Amygdala (tissue), 56 donors: ENCODE measurements at places on chromosomes 4 and X.
A peak's percentile ranks its signal among the peaks of the same experiment; 100 is the strongest.

GRCh38 chr4:89303177-89303576 lies 4.4 kb downstream of the GPRIN3 start:
- DNase-seq, result no peak

GRCh38 chrX:139126493-139126892 lies 404.0 kb upstream of the F9 start:
- no peak for DNase-seq

DNA sequence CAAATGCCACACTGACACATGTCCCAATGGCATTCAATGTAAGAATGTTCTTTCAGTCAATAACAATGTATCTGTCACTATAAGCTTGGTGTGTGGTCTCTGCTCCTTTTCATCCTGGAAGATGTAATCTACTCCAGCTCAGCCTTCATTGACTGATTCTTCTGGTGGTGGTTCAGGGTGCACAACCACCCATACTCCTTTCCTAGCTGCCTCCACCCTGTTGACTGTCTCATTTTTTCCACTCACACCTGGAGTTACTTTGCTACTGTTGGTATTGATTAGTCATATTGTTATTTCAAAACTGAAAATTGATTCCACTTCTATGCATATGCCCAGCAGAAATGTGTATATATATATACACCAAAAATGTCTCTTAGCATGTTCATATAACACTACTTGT lies 140.5 kb downstream of the ASB9 start:
- no peak for DNase-seq

DNA sequence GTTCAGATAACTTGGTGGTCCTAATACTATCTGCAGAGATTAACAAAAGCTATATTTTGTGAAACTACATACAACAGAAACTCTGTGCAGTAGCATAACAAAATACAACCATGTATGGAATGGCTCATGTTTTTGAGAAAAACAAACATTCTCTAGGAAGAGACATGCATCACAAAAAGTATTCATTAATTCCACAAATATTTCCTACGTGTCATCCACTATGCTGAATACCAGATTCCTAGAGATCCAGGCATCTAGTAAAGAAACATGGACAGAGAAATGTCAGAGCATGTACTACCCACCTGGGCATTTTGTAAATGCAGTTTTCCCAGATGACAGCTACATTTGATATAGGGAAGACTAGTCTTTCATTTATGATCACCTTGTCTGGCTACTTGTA lies 248.1 kb downstream of the OPHN1 start:
- no peak for DNase-seq

- DNase-seq, result peak; percentile 32
Observed at GRCh38 chr4:88818631-88819470, 121.2 kb upstream of the NAP1L5 start.

DNA sequence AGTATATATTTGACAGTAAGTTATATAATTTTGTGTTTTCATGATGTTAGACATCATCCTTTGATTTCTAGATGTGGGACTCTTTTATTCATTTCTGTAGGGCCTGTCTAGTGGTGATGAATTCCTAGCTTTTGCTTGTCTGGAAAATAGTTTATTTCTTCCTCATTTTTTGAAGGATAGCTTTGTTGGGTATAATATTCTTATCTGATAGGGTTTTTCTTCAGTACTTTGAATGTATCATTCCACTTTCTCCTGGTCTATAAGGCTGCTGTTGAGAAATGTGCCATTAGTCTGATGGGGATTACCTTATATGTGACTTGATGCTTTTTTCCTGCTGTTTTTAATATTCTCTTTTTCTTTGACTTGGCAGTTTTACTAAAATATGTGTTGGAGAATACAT lies 1104.5 kb downstream of the FAT4 start:
- DNase-seq, result no peak

GRCh38 chr4:177225605-177226004 lies 84.1 kb upstream of the NEIL3 start:
- no peak for DNase-seq

DNA sequence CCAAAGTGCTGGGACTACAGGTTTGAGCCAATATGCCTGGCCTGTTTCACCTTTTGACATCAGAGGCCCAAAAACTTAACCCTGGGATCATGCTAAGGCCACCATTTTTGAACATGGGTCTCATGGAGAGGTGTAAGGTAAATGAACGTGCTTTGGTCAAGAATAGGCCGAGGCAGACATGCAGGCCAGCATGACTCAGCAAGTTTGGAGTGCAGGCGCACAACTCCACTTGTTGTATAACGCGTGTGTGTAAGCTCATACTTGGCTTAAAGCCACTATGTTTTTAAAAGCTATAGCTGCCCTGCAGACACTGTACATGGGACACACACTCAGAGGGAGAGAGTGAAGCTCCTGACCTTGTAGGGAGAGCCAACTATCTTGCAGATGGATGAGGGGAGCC lies 43.8 kb upstream of the HPSE start:
- no peak for DNase-seq

DNA sequence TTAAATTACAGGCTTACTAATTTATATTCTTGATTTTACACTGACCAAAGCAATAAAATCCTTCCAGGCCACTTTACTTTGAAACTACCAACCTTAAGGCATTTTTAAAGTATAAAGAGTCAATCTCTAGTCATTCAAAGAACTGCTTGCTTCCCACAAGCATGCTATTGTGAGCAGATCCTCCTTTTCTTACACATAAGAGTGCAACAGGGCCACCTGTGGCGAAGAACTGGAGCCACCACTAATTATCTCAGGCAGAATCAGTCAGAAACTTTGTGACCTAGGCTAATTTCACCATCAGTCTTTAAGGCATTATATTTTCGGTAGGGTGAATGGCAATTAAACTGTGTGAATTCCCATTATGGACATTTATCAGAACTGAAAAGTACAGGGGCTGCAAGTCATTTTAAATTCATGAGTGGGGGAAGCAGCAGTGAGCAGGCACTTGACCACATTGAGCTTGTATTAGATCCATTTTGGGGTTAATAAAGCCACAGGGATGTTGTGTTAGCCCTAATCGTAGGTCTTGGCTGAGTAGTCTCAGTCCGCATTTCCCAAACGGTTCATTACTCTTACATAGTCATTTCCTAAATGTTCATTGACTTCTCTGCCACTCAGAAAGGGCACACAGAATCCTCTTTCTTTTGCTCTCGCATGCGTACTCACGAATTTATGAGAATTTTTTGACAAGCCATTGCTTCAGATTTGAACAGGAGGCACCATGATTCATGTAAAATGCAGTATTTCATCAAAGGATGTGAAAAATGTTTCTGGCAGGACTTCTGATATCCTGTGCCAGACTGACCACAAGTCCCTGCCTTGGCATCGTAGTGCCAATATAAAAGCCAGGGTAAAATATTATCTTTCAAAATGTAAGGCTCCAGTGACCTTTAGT lies 39.8 kb downstream of the NPY2R start:
- DNase-seq, result no peak

- DNase-seq, result no peak
Observed at GRCh38 chr4:128847082-128847724, 37.7 kb downstream of the JADE1 start.

DNA sequence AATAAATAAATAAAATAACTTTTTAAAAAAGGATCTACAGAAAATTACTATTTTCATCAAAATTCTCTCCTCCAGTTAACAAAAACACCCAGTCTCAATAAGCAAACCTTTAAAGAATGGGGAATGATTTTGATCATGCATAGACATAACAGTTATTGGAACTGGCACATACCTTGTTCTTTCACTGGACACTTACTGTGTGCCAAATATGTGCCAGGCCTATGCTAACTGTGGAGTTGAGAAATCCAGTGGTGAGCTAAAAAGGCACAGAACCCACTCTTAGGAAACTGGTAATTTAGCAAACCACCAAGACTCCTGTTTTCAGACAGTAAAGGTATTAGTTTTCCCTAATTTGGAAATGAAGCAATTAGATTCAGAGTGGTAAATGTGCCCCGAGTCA lies 39.1 kb downstream of the CLOCK start:
- no peak for DNase-seq

- no peak for DNase-seq
Observed at GRCh38 chrX:13917507-13917906, 100.6 kb upstream of the GPM6B start.

DNA sequence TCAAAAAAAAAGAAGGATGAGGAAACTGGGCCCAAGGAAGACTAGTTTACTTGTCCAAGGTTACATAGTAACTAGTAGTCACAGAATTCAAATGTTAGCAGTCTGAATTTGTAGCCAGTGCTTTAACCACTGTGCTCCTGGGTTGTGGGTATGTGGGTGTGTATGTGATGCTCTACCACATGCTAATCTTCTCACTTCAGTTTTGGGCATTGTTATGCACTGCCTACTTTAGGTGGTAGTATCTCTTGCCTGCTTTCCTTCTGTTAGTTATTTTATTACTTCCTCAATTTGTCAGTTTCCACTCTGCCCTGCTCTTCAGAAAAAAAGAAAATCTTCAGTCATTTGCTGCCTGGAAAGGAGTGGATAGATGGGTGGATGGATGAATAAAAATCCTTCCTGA lies 219.2 kb downstream of the RPA4 start:
- no peak for DNase-seq

DNA sequence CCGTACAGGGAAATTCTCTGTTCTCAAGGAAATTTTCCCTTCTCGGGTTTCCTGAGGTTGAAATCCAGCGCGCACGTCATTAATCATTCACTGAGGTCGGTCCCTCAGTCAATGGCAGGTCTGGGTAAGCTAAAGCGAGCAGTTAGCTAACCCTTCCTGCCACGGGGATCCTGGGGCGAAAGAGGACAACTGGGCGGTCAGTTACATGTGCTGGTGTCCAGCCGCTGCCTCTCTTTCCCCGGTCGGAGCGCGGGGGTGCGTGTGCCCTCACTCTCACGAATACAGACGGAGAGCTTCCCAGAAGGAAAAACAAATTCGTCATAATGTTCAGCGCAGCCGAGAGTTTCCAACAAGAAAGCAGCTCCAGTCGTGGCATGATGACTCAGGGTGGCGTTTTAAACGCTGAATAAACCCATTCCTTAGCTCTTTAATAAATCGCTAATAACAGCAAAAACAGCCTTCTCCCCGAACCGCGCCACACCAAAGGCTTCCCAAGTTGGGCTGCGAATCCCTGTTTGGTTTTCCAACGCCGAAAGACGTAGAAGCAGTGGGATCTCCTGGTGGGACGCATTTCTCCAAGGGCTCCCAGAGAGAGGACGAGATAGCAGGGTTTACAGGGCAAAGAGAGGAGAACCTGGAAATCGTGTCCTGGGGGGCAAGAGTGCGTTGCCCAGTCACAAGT lies 752 bp upstream of the FGF5 start:
- DNase-seq, result no peak

DNA sequence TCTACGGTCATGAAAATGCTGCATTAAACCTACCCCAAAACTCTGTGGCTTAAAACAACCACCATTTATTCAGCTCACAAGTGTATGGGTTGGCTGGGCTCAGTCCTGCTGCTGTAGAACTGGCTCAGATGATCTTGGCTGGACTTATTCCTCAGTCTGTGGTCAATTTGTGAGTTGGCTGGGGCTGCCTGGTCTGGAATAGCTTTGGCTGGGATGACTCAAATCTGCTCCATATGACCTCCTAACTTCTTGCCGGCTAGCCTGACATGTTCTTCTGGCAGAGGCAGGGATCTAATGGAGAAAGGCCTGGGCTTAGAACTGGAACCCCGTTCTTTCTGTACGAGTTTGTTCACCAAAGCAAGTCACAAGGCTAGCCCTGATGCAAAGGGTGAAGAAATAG lies 71.7 kb downstream of the CFAP299 start:
- no peak for DNase-seq

DNA sequence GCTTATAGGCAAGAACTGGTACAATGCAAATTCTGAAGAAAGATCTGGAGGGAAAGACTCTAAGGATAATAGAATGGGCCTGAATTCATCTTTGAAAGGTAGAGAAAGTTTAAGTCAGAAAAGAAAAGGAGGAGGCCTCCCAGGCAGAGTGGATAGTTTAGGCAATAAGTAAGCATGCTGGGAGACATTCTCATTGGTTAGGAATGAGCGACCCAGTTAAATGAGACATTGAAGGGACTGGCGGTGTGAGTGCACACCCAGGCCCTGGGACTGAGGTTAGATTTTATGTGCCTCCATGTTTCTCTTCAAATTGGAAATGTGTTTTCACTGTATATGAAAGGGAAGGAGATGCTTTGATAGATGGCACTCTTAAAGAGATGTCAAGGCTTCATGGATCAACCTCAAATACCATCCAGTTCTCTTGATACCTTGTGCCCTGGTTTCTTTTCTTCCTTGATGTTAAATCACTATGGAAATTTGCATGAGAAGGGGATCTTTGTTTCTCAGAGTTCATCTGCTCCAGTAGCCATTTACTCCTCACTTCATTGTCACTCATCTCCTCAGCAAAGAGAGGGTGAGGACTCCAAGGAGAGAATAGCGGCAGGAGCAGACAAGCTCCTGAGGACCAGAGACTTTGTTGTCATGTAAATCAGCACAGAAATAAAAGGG lies 584.2 kb upstream of the INTU start:
- DNase-seq, result no peak

- DNase-seq, result peak; percentile 0
Observed at GRCh38 chrX:17549107-17549651, 174.2 kb downstream of the NHS start.

DNA sequence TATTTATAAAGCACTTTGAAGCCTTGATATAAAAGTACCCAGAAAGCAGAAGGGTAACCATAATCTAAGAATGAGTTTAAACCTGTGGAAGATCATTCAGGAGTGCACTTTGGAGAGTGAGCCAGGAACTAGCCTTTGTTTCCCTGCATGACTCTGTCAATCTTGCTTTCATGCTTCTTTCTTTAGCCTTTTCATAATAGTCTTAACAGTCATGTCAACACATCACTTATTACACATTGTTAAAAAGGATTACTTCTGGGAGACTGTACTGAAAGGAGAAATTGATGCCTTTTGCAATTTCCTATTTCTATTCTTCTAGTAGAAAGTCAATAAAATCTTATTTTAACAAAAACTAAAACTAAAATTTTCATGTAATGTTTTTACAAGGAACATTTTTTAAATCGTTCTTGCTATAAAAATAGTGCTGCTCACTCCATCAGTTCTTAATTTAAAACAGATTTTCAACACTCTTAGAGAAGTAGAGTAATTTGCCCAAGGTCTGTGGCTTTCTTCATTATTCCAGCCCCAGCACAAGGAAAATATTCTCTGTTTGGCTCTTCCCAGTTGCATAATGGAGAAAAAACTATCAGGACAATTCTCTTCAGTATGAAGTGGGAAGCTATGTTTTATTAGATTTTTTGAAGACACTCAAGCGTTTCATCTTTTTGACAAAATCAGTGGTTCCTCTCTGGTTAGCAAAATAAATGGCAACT lies 35.4 kb upstream of the SPP1 start:
- DNase-seq, result no peak

DNA sequence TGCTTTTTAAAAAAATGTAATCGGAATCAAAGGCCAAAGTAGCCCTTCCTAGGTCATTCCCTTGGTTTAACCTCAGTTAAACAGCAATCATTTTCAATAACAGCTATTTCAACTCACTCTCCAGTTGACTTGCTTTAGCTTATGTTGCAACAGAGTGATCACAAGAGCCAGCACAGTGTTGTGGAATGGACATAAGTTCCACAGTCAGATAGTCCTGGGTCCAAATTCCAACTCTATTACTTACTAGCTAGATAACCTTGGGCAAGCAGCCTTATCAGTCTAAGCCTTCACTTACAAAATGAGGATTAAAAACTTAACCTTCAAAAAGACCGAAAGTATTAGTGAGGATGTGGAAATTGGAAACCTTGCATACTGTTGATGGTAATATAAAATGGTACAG lies 9.2 kb upstream of the GPC3 start:
- DNase-seq, result no peak
